ENCODE measurements at places on chromosomes 4 and X. TPM values are rescaled to one million over a fixed set of nuclear protein-coding genes. Genes with fewer than 3 reads are reported as not detected.

SLC4A4 gene
- total RNA-seq, result 5.9 TPM

PRSS12 gene
- 0.65 TPM for total RNA-seq

AKAP14 gene
- not detected for total RNA-seq

GSPT2 gene
- total RNA-seq, result 3.3 TPM

CLNK gene
- not detected for total RNA-seq

PABPC1L2A gene
- not detected for total RNA-seq

ANXA3 gene
- total RNA-seq, result 138 TPM

WNK3 gene
- 1.3 TPM for total RNA-seq

LRAT gene
- 1.1 TPM for total RNA-seq

SCD5 gene
- 3.3 TPM for total RNA-seq

NDNF gene
- total RNA-seq, result 1.6 TPM

MAGEA1 gene
- not detected for total RNA-seq

PAGE5 gene
- total RNA-seq, result not detected

KLB gene
- not detected for total RNA-seq

TLR10 gene
- total RNA-seq, result not detected

All from mesangial cell (primary cell).